Stimulated activated CD8-positive, alpha-beta memory T cell treated with anti-CD3 and anti-CD28 coated beads, Interleukin-4, amount 100 ng/mL, for 4 hours (primary cell): ENCODE measurements at places on chromosomes 5 and 9.

DNA sequence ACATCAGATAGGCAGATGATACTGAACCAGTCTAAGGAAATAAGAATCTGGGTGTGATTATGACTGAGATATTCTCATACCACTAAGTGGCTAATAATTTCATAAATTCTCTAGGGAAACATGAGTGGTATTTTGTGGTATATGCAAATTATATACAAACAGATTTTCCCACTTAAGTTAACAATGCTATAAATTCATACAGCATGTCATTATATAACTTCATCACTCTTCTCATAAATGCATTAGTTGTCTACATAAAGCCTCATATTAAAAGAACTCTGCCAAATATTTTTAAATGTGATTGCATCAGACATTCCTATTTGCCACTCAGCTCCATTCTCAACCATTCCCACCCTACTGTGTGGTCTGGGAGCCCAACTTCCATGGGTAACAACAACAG lies 226.5 kb downstream of the TLE1 start:
- DNase-seq: no peak

DNA sequence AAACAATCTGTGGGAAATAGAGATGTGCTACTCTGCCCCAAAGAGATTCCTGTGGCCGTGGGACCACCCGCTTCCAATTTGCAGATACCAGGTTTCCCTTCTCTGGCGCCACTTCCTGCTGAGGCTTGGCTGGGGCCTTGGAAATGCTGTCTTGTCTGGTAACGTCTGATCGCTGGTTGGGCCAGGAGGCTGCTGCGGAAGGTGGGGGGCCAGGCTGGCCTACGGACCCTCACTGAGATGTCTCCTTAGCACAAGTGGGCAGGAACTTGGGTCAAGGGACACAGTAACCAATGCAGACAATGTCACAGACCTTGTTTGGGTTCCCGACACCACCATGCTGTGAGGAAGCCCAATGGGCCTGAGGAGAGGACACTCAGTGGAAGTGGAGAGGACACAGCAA lies 31.7 kb upstream of the IRX4 start:
- no peak for DNase-seq

- no peak for DNase-seq
These were observed 185.9 kb downstream of the DAB2IP start for GRCh38 chr9:121837113-121837961.

DNA sequence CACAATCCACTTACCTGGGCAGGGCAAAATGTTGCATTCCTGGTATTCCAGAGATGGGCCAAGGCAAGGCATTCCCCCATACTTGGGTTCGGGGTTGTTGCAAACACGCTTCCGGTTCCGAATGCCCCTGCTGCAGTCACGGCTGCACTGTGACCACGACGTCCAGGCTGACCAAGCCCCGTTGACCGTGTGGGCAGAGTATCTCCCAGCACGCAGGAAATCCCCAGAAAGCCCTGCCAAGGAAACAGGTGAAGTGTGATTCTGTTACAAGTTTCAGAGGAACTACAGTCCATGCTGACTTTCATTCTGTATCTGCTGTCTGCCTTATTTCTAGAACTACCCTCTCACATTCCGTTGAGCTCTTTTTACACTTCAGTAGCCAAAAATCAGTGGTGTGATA lies 483.0 kb downstream of the SEMA5A start:
- no peak for DNase-seq

GRCh38 chr5:11383506-11384095 lies 520.6 kb downstream of the CTNND2 start:
- no peak for DNase-seq

DNA sequence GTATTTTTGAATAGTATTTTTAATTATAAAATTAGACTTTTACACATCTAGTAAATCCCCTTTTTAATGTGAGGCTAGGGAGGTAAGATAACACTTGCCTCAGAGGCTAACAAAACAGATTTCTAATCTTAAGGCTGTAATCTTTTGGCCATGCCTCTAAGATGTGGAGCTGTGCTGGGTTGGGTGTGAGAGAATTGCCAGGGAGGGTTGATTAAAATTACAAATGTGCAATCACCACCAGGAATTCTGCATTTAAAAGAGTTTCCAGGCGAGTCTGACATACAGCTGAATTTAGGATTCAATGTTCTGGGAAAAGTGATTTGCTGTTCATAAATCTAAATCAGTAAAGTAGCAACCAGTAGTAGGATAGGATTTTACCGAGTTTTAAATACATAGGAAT lies 73.3 kb downstream of the NUDT12 start:
- no peak for DNase-seq

- no peak for DNase-seq
These were observed 1798.0 kb downstream of the EFNA5 start for GRCh38 chr5:105872569-105873270.

GRCh38 chr5:107567901-107568671 lies 102.7 kb downstream of the EFNA5 start:
- no peak for DNase-seq

DNA sequence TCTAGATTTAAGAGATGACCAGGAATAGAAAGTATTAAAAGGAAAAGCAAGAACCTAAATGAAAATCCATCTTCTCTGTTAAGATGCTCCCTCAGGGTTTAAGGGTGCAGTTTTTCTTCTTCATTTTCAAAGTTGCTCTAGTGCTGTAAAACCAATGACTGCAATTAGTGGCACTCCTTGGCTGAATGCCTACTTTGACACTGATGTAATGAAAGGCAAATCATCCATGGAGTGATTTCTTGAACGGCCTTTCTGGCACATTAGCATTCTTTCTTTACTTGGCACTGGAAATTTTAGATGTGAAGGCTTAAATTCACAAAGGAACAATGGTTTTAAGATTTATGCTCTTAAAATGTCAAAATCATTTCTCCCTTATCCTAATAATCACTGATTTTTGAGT lies 19.3 kb upstream of the ISCA1 start:
- DNase-seq: no peak

GRCh38 chr5:146560205-146560812 lies 44.3 kb upstream of the GPR151 start:
- no peak for DNase-seq

DNA sequence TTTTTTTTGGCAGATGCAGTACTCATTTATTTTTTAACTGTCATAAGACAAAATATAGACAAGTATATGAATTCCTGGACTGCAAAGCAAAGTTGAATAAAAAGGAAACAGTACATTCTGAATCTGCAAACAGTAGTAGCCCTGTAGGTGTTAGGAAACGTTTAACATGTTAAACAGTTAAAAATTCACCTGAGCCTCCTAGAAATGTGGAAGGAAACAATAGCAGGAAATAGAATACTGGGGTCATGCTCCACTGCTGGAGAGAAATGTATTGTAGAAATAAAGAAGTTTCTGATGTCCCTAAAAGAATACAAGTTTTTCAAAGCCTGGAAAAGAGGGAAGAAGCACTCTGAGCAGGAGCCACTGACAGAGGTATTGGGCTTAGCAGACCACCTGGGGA lies 866.0 kb downstream of the PTPRD start:
- DNase-seq: no peak

DNA sequence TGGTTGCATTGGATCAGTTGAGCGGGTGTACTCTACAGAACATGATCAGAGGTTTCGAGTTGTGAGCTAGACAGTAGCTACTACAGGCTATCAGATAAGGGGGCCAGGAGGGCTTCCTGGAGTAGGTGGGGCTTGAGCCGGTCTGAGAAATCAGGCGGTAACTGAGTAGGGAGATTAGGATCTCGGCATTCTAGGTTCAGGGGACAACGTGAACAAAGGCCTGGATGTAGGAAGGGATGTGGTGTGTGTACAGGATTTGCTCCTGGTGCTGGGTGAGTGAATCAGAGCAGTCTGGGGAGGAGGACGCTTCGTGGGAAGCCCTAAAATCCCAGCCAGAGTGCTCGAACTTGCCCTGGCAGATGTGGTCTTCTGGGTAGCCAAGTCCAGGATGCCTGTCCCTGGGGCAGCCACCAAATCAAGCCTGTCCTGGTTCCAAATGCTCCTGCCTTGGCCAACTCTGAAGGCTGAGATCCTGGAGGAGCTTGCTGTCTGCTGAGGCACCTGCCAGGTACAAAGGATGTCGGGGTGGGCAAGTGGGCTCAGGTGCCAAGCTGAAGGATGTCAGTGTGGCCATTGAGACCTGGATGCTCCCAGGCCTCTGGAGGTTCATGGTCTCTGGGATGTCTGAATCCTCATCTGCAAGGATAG lies 33.4 kb downstream of the STC2 start:
- DNase-seq: no peak

GRCh38 chr9:38172586-38172985 lies 103.6 kb upstream of the SHB start:
- no peak for DNase-seq

- DNase-seq: no peak
These were observed 64.3 kb upstream of the BOD1 start for GRCh38 chr5:173680660-173681242.

- no peak for DNase-seq
These were observed 5.5 kb downstream of the ARHGEF28 start for GRCh38 chr5:73631500-73631899.

DNA sequence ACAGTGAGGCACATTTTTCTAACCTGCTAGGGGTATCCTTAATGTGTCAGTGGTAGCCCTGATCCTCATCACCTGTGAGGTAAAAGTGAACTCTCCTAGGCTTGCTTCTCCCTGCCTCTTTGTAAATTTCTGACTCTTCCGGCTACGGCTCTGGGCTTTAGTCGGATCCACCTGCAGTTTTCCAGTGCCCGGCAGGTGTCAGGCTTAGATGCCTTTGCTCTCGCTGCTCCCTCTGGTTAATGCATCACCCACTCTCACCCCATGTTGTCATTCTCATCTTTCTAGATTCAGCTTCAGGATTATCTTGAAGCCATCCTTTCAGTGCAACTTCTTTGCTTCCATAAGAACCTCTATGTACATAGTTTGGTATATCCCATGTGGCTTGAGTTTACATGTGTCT lies 3.6 kb downstream of the CEP78 start:
- no peak for DNase-seq

GRCh38 chr5:6340100-6340499 lies 38.2 kb downstream of the MED10 start:
- no peak for DNase-seq

GRCh38 chr9:4424891-4425290 lies 65.4 kb upstream of the SLC1A1 start:
- no peak for DNase-seq

- DNase-seq: no peak
These were observed 117.9 kb downstream of the NXNL2 start for GRCh38 chr9:88652876-88653275.

DNA sequence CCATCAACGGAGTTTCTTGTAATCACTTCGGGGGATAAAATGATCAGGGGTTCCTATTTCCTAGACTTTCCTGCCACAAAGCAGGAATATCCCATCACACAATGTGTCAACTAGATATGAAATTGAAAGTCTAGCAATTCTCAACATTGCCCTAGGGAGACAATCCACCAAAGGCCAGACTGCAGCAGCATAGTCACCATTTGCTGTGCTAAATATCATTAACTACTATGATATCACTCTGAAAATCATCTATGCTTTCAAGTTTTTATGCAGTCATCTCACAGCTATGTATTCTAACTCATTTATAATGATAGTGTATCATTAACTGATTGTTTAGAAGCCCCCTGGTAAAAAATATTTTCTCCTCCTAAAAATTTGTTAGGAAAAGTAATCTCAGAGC lies 342.6 kb upstream of the CDH6 start:
- no peak for DNase-seq

GRCh38 chr9:135813671-135814290 lies 93.6 kb downstream of the CAMSAP1 start:
- DNase-seq: no peak

GRCh38 chr5:158648631-158649030 lies 451.1 kb downstream of the EBF1 start:
- DNase-seq: no peak

GRCh38 chr5:96440185-96440538 lies 7.1 kb upstream of the PCSK1 start:
- no peak for DNase-seq

DNA sequence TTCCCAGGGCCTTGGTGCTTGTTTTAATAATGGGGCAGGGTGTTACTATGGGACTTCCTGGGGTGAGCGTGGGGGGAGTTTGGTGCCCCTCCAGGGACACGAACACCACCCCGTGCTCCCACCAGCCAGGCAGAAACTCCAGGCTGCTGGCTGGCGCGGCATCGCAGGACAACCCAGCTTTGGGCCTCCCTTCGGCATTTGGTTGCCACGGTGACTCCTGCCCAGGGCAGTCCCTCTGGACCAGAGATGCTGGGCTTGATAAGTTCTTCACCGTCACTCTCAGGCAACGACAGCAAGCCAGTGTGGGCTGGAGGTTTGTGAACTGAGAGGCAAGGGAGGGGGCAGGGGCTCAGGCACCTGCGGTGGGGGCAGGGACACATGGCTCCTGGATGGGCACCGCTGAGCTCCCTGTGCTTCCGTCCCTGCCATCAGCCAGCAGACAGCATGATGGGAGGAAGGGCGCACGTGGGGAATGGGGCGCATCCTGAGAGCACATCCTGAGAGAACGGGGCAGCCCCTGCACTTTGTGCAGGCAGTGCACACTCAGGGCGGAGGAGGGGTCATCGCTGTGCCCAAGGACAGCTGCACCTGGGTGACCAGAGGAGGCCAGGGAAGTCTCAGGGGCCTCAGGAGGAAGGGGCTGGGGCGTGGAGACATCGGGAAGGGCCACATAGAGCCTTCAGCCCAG lies 116.4 kb downstream of the RXRA start:
- DNase-seq: no peak

- no peak for DNase-seq
These were observed 249.6 kb downstream of the AOPEP start for GRCh38 chr9:94976077-94976476.

GRCh38 chr9:20409321-20410092 lies 212.8 kb downstream of the MLLT3 start:
- no peak for DNase-seq
